Activated CD8-positive, alpha-beta memory T cell treated with anti-CD3 and anti-CD28 coated beads for 1 hour (primary cell): ENCODE measurements at places on chromosomes 5 and 9.
A peak's percentile ranks its signal among the peaks of the same experiment; 100 is the strongest.

DNA sequence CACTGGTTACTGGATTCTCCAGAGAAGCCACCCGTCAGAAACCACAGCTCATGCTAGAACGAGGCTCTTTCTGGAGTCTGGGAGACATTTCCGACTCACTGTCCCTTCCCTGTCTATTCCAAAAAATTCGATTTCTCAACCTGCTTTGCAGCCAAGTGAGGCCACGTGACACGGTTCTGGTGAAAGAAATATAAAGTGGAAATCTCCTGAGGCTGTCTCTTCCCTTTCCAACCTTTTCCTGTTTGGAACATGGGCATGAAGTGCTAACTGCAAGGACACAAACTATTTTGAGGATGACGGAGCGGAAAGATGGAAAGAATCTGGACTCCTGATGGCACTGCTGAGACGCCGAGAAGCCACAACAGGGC is 6.1 kb upstream of the PTGS1 start:
- no peak for DNase-seq

DNA sequence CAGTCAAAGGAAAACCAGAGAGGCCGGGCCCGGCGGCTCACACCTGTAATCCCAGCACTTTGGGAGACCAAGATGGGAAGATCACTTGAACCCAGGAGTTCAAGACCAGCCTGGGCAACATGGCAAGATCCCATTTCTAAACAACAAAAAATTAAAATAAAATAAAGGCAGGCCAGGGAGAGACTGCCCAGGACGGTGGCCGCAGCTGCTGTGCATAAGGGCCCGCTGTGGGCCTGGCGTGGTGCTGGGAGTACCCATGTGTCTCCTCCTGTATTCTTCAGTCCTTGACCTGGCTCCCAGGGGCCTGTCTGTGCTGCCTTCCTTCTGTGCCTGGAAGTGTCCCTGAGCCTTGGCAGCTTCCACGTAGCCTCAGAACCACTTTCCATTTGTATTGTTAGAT is 56.8 kb upstream of the CNOT6 start:
- no peak for DNase-seq

- DNase-seq: no peak
Observed at GRCh38 chr5:42230839-42231238, 192.4 kb upstream of the GHR start.

DNA sequence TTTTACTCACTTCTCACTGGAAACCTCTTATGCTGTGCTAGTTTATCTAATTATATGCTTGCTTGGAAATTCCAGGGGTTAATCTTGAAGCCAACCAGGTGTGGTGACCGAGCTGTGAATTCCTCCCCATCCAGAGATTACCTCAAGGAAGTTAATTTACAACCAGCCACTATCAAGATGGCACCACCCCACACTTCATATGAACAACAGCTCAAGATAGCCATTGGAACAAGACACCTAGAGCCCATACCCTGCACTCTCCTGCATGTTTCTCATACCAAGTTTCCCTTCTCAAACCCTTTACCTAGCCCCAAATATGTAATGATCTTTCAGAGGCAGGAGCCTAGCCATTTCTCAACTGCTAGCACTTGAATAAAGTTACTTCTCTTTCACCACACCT is 2156.9 kb upstream of the C9orf72 start:
- no peak for DNase-seq

DNA sequence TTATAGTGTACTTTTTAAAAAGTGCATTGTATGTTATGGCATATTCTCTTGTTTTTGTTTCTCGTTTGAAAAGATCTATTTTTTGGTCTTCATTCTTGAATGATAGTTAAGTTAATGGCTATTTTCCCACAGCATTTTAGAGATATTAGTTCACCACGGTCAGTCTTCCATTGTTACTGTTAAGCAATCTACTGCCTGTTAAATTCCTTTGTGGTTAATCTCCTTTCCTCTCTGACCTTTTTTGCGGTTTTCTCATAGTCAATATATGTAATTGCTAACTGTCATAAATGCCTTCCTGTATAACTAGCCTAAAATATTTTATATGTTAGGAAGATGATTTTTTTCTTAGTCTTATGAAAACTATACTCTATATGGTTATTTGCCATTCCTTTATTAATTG is 250.8 kb upstream of the FBXL7 start:
- no peak for DNase-seq

DNA sequence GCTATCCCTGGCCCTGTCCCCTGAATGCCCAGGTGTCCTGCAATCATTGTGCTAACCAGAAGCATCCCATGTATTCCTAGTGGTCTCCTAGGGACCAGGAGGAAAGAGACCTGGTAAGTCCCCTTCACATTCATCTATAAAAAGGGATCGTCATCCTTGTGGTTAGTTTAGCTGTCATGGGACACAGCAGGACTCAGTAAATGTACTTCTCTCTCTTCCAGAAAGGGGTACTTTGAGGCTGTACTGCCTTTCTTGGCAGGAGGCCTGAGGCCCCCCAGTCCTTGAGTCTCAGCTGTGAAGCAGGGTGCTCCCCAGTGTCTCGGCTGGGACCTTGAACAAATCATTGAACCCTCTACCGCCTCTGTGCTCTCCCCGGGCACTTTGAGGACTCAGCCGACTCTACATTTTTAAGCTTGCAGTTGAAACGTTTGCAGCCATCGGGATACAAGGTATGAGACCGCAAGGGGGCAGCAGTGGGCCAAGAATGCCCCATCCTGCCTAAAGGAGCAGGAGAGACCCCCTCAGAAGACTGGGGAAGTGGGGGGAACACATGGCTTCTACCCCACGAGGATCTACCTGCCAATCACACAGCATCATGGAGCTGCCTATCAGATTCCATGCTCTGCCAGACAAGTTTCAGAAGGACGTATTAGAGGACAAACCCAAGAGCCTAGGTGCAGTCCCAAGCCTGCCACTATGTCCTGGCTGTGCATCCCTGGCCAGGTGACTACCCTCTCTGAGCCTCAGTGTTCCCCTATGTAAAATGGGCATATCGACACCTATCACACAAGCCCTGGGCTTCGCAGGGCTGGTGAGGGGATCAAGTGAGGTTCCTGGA is 2.4 kb upstream of the PHYKPL start:
- peak; percentile 66 for DNase-seq

DNA sequence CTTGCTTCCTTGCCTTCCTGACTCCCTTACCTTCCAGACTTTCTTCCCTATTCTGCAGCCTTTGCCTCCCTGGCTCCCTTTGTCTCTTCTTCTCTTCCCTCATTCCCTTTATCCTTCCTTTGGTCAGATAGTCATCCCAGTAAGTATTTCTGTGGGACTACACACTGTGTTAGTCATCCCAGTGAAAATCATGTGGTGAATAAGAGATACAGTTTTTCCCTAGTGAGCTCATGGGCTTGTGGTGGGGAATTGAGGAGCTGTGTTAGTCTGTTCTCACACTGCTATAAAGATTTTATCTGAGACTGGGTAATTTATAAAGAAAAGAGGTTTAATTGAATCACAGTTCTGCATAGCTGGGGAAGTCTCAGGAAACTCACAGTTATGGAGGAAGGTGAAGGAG is 109.8 kb upstream of the EDIL3 start:
- DNase-seq: no peak

GRCh38 chr9:126159430-126160060 is 167.1 kb upstream of the MVB12B start:
- no peak for DNase-seq

DNA sequence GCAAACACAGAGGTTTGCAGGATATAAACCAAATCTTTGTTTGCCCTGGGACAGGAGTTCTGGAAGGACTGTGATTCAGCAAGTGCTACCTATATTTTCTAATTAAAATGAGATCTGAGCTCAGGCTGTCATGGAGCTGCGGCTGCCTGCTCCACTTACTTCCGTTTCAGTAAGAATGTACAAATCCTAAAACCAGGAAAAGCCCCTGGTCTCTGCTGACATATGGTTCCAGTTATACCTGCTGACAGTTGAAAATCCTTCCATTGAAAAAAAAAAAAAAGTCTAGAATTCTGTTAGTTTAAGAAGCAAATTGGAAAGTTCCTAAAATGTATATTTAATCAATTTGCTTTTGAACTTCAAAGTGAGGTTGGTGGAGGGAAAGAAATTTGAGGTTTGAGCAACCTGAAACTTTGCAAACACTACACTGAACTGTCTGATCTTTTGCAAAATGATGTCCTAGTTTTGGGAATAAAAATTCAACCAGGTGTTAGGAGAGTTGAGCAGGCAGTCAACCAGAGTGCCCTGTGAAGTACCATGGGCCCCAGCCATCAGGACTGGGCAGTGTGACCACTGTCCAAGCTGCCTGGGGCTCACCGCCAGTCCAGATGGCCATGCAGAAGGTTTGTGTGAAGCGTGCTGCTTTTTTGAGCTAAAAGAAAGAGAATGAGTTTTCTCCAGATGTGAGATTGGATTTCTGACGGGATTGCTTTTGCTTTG is 50.6 kb downstream of the SHB start:
- no peak for DNase-seq

DNA sequence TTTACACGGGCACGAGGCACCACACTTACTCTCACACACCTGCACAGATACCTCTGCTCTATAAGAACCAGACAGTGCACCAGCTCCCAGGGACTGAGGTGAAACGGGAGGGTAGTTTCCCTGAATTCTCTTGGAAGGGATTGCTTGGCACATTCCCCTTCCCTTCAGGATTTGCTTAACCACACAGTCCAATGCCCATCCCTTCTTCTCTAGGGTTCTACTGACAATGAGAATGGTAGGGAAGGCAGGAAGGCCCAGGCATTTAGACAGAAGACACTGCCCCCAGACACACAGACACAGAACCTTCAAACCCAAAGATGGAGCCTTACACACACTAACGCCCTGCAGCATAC is 704 bp upstream of the LHX6 start:
- DNase-seq: no peak

- no peak for DNase-seq
Observed at GRCh38 chr9:36828611-36829013, 205.5 kb downstream of the PAX5 start.

GRCh38 chr9:105928416-105928815 is 234.1 kb downstream of the TMEM38B start:
- no peak for DNase-seq

DNA sequence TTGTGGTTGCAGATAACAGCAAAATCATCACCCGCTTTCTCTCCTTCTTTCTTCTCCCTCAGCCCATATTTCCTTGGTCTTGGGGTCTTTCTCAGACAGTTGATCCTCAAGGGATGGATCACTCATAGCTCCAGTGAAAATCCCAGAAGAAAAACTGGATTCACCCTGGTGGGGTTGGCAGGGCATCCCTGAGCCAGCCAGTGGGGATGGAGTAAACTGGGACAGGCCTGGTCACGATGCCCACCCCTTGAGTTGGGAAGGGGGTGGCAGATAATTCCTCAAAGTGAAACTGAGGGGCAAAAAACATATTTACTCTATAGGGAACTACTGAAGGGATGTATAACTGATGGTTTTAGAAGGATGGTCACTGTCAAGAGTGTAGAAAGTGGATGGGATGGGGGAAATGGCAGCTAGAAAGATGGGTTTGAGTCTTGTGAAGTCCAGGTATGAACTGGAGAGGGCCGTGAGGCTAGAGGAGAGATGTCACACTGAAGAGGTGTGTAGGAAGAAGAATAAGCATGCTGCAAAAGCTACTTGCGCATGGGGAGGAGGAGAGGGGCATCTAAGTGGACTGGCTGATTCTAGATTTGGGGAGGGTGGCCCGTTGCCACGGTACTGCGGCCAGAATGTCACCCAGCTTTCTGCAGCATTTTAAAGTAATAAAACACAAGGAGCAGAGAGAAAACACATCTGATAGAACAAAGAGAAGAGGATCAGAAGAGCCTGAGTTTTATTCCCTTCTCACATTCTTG is 162.8 kb downstream of the PJA2 start:
- no peak for DNase-seq

- no peak for DNase-seq
Observed at GRCh38 chr5:39544941-39545340, 120.2 kb upstream of the DAB2 start.

- DNase-seq: no peak
Observed at GRCh38 chr9:30574355-30575151, 1809.9 kb upstream of the ACO1 start.

DNA sequence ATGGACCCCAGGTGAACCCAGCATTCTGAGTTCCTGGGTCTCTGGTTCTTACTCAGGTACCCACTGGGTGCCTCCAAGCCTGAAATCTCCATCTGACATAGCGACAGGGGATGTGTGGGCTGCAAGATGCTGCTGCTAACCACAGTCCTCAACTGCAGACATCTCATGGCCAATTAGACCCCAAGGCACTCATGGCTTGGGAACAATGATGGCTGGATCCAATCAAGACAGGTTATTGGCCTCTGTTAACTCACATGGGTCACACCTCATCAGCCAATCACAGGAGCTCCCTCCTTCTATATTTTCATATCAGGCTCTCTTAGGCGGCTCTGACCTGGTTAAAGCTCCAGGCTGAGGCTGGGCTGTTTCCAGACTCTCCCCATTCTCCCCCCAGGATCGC is 57.0 kb downstream of the CXXC5 start:
- DNase-seq: no peak

DNA sequence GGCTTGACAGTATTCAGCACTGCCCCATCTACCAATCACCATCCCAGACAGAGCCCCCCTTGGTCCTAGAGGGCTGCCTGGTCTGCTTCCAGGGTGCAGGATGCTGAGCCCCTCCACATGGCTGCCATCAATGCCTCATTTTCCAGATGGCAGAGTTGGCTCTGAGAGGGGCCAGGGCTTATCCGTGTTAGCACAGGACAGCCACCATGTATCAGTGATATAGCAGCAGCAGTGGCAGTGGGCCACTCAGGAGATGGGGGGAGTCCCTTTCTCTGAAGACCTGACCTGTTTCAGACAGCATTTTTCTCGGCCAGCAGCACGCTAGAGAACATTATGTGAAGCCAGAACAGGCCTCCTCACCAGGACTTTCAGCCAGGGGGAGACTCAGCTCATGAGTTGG is 1.6 kb upstream of the SMIM32 start:
- DNase-seq: no peak

DNA sequence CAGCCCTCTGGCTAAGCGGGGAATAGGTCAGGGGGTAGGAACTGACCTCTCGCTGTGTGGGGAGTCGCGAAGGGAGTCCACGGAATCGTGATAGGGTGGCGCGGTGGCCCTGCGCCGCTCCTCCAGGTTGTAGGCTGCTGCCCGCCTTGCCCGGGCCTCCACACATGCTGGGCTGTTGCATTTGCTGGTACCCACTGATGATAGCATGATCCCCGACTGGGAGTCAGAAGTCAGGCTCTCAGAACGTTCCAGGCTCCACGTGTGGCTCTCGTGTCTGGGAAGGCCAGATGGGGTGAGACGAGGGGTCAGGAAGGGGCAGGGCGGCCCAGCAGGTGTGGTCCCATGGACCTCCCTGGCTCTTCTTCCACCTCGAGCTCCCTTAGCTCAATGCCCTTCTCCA is 56.0 kb downstream of the PSD2 start:
- no peak for DNase-seq
